Smooth muscle cell of bladder (primary cell): ENCODE measurements at places on chromosomes 3 and 15. TPM values are rescaled to one million over a fixed set of nuclear protein-coding genes. Genes with fewer than 3 reads are reported as not detected.

The ZNF80 gene
- not detected in 2 replicates for total RNA-seq

The AMT gene
- 0.71 and 1.5 TPM in 2 replicates for total RNA-seq

The NUP210 gene
- total RNA-seq, result under 0.01 TPM in 1 of 2 replicates, not detected in the other

The CPN2 gene
- total RNA-seq, result not detected in 2 replicates

The KLF15 gene
- total RNA-seq, result 3.1 and 3.6 TPM in 2 replicates

The TEX9 gene
- 3.1 and 3.8 TPM in 2 replicates for total RNA-seq

The CHRD gene
- total RNA-seq, result 1.4 and 1.9 TPM in 2 replicates

The ARGFX gene
- total RNA-seq, result not detected in 2 replicates

The MCTP2 gene
- total RNA-seq, result 8.7 and 20.1 TPM in 2 replicates

The NR2F2 gene
- 4.3 and 4.5 TPM in 2 replicates for total RNA-seq

The ADAMTSL3 gene
- 0.14 and 0.18 TPM in 2 replicates for total RNA-seq

The AMOTL2 gene
- total RNA-seq, result 92.3 and 123 TPM in 2 replicates
